ENCODE measurements at places on chromosomes 4 and X.

DNA sequence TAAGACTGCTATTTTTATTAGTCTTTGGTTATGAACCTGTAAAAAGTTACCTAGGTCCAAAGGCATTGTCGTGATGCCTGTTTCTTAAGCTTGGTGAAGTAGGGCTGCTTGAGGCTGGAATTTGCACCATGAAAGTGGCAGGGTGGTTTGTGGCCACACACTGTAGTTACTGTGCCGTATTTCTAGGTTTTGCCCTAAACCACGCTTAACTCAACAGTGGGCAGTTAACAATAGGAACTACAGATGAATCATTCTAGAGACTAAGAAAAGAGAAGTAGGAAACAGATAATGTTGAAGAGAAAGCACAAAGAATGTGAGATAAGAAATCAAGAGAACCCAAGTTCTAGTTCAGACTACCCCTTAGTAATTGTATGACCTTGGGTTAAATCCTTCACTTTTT lies 11.5 kb downstream of the ETNPPL start:
- no peak for DNase-seq

DNA sequence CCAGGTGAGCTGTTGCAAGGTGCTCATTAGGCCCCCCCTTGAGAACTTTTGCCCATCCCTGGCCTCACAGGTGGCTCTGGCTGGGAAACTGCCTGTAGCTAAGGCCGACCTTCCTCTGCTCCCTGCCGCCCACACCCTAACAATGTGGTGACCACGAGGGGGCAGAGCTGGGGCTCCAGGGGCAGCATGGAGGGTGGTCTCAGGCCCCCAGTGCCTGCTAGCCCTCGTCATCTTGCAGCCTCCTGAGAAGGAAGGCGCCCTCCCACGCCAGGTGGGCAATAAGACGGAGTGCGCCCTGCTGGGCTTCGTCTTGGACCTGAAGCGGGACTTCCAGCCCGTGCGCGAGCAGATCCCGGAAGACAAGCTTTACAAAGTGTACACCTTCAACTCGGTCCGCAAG lies 32.4 kb downstream of the ATP2B3 start:
- DNase-seq, result no peak

DNA sequence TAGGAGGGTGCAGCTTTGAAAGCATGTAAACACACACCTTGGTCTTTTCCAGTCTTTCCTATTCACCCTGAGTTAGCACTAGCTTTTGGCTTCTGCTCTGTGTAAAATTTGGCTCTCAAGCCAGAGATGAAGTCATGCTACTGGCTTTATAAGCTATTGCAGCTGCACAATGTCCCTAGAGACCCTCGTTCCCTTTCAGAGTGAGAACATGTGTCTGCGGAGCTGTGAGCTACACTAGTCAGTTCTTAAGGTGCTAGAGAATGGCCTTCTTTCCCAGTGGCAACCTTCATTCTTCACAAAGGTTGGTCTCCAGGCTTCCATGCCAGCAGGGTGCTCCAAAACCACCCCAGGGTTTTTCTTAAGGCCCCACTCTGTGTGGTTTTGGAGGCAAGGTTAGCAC lies 199.1 kb downstream of the SPATA18 start:
- DNase-seq, result no peak

DNA sequence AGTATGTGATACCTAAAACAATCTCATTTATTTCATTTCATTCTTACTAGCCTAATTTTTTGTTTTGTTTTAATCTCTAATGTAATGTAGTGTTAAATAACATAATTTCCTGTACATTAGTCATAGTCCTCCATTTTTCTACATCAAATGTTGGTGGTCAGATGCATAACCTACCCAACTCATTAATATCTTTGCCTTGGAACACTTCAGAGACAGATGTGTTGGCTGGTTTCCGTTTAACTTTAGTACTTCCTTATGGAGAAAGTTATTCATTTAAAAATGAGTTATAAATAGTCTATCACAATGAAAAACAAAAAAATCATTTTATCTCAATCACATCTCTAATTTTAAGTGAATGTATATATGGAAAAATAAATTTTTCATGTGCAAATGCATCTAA lies 190.2 kb downstream of the ANTXR2 start:
- DNase-seq, result no peak

DNA sequence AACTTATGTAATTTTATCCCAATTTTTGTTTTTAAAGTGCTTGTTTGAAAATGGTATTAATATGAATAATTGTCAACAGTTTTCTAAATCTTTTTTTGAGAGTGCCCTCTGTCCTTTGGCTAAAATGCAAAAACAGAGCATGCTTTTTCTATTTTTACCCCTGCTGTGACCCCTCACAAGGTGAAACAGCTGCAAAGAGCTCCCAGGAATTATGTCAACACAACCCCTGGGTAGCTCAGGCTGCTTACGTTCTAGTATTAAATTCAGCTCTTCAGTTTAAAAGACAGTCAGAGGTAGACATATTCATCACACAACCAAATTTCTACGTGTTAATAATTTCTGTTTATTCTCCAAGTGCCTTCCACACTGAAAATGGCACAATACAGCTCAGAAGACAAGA lies 367.5 kb downstream of the PRDM5 start:
- DNase-seq, result no peak

- no peak for DNase-seq
These were observed 281.8 kb downstream of the RAPGEF2 start for GRCh38 chr4:159384632-159385031.

DNA sequence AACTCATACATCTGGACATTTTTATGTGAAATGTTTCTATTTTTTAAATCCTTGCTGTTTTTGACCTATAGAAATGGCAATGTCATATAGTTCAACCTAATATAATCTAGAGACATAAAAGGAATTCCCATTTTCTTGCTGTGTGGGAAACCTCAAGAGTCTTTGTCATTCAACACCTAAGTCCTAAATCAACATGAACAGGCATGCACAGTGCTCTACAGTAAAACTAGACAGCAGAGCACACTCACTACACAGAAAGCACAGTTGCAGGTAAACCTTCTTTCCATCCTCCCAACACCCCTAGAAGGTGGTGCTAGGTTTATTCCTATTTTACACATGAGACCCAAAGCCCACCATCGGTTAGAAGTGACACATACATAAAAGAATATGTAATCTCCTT lies 79.1 kb upstream of the C1QTNF7 start:
- no peak for DNase-seq

DNA sequence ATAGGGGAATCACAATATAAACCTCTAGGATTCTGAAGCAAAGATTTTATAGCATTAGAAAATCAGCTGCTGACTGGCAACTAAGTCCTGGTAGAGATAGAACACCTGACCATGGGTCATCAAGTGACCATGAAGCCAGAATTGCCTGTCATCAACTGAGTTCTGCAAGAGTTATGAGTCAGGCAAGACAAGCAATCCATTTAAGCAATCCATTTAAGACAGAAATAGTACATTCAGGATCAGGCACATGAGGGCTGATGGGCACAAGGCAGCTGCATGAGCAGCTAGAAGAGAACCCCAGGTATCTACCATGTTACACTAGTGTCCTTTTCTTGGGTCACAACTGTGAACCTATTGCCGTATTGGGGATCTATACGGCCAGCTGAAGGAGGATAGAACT lies 98.9 kb downstream of the SPRY1 start:
- DNase-seq, result no peak

- no peak for DNase-seq
These were observed 326.9 kb downstream of the NAF1 start for GRCh38 chr4:162839814-162840213.

- no peak for DNase-seq
These were observed 35.0 kb upstream of the GNPDA2 start for GRCh38 chr4:44761306-44761705.

GRCh38 chrX:134588806-134589205 lies 69.5 kb downstream of the PLAC1 start:
- no peak for DNase-seq

DNA sequence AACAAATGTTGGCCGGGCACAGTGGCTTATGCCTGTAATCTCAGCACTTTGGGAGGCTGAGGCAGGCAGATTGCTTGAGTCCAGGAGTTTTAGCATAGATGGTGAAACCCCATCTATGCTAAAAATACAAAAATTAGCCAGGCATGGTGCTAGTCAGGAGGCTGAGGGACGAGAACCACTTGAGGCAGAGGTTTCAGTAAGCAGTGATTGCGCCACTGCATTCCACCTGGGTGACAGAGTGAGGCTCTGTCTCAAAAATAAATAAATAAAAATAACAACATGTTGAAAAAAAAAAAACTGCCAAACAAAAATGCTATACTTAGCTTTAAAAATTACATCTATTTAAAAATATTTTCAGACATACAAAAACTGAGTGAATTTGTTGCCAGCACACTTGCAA lies 374.2 kb upstream of the SMIM31 start:
- DNase-seq, result no peak

- DNase-seq, result no peak
These were observed 8.7 kb upstream of the TIMP1 start for GRCh38 chrX:47573341-47574075.

DNA sequence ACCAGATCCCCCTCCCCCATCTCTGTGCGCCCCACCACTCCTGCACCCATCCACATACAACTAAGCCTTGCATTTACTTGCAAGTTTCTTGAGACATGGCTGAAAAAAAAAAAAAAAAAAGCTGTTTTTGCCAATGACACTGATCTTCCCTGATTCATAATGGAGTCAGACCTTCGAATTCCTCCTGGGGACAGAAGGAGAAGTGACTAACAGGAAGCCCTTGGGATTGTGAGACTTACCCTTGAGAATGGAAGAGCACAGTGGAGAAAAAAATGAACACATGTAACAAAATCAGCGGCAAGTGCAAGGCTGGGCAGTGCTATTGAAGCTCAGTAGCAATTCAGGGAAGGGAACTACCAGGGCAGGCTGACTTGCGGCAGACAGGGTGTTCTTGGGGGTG lies 288.4 kb downstream of the BCOR start:
- no peak for DNase-seq

DNA sequence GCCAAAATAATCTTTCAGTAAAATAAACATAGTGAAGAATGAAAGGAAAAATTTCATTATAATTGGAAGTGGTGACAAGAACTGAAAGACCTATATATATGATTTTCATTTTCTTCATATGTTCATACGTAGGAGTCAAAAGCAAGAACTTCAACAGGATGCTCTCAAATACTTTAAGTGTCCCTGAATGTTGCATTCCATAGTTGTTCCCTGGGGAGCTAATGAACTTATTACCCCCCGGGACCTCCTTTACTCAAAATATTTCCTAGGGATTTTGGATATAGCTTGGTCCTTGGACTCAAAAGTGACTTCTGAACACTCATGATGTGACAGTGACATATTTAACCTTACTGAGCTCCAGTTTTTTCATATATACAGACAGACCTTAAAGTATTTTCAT lies 44.9 kb upstream of the NDST4 start:
- DNase-seq, result no peak

GRCh38 chrX:101931136-101931487 lies 715 bp downstream of the ZMAT1 start:
- DNase-seq, result no peak

All from omental fat pad (tissue), 4 donors.